Stimulated activated CD4-positive, alpha-beta T cell treated with anti-CD3 and anti-CD28 coated beads, Interleukin-4, amount 100 ng/mL, for 1 hour (primary cell): ENCODE measurements at places on chromosomes 4 and X.

DNA sequence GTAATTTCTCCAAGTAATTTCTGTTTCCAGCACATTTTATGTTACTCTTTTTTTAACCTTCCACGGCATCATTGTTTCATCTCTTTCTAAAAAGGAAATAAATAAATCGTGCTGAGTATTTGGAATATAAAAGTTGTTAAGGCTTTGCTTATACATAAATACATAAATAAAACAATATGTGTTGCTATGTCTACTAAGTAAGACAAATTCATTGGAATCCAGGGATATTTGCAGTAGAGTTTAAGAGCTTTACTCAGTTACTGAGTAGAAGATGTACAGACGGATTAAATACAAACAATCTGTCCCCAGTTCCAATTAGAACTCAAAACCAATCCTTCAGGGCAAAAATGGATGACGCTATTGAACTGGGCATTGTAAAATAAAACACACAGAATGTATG lies 1.4 kb downstream of the ARHGAP24 start:
- no peak for DNase-seq

GRCh38 chr4:89539797-89540711 lies 232.5 kb upstream of the GPRIN3 start:
- DNase-seq = no peak

DNA sequence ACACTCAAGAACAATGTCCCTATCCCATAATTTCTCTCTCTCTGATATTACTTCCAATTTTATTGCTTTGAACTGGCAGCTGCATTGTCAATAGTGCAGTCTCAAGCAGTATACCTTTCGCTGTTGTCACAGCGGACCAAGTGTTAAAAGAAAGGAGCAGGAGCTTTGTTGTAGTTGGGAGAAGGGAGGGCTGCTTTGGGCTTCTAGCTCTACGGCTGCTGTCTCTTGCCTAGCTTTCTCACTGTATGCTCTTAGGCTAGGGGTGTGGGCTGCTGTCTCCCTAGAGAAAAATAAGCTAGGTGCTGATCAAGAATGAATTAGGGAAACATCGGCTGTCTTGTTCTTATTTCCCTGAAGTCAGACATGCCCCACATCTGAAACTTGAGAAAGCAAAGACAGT lies 52.5 kb downstream of the TRPC5OS start:
- DNase-seq = no peak

DNA sequence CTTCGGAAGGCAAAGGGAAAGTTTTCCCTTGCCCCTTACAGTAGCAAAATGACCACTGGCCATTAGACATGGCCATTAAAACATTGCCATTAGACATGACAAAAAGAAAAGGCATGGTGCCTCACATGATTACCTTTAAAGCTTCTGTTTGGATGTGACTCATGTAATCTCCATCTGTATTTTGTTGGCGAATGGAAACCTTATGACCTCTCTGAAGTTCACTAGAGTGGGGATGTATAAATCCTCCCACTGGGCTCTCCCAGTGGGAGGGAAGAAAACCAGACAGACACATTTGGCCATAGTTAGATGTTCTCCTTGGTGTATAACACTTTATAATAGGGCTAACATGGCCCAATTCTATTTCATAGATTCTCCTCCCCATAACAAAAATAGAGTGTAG lies 152.6 kb downstream of the MAGEB17 start:
- no peak for DNase-seq

GRCh38 chr4:55396308-55397125 lies 760 bp downstream of the TMEM165 start:
- DNase-seq = peak; percentile 25

DNA sequence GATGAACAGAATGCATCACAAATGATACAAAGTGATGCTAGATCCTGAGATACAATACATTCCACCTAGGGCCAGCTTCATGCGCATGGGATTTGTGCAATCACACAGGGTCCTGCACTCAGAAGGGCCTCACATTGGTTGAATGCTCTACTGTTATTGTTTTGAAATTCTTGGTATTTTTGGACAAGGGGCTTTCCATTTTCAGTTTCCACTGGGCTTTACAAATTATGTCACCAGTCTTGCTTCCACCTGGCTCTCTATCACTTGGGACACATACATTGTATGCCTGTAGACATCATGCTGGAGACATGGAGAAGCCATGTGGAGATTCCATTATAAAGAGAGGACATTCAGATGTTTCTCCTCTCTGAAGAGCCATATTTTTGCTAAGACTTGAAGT lies 155.8 kb downstream of the NAA11 start:
- DNase-seq = no peak

DNA sequence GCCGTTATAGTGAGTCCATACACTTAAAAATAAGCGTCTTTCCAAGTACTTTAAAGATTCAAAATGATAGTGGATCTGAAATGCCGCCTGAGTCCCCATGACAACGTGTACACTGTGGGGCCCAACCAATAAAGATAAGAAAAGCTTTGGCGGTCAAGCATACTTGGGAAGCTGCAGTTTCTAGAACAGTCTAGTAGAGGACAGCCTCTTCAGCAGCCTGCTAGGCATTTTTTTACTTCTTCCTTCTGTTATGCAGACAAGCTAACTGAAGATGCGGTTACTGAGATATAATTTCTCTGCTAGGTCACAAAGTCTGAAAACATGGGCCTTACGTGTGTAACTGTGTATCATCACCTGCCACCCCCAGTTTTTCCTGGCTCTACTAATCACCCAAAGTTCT lies 402 bp upstream of the UPRT start:
- DNase-seq = peak; percentile 1

DNA sequence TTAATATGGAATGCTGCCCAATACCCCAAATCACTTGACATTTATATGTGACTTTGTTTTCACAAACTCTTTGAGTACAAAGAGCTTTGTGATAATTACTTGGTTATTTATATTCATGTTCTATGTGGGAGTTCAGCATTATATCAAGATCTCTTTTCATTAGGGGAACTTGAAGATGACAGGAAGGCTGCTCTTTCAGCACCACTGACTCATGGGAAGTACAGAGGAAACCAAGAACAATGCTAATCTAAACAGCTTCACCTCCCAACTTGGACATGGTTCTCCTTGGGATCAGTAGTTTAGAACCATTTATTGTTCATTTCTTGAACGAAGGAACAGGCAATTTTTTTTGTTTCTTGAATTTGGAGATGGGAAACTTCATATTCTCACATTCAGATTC lies 184.0 kb upstream of the AFF2 start:
- DNase-seq = no peak

DNA sequence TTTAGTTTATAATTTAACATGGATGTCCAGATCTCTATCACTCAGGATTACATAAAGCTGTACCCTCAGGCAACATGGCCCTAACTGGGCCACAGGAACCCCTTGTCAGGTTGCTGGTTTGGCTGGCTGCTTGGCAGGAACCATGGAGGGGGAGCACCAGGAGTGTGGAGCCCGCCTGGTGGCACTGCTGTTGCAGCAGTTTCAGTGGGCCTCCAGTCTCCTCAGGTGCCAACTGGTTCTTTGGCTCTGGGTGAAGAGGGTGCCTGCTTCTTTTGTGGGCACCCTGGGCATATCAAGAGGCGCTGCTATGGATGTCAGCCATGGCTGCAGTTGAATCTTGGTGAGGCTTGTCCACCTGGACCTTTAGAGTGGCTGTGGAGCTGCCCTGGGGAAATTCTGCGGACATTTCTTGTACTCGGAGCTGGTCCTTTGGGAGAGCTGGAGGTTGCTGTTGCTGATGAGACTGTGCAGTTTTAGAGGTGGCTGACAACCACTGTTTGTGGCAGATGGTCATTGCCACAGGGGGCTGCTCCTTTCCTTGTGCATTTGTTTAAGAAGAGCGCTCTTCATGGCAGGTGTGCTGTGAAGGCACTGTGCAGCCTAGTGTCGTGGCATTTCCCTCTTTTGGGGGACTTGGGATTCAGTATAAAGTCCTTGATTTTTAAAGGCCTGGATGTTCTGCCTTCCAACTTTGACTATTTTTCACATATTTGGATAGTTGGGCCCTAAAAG lies 10.3 kb upstream of the SMIM14 start:
- DNase-seq = no peak
